ENCODE measurements at places on chromosomes 4 and X.

DNA sequence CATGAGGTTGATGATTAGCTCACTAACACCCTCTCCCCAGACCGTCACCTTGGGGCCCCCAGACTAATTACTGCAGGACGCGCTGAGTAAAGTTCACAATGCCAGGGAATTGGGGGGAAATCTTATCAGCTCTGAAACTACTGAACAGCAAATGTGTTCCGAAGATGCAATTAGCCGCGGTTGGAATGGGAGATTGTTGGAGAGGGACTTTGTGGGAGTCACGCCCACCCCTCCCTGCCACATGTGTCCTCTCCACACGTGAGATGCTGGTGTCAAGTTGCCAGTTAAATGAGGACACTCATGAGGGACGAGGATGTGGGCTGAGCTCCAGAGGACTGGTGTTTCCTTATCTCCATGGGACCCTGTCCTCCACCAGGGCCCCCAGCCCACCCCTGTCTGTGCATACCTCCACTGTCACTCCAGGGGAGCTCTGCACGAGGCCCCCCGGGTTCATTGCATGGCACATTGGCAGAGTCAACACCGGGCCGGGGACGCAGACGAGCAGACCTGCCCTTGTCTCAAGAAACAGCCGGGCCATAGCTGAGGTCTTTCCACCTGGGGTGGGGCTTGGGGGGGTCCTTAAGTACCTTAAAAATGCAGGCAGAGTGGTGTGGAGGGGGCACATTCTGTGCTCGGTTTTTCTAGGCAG lies 175.4 kb upstream of the PSAPL1 start:
- no peak for DNase-seq

DNA sequence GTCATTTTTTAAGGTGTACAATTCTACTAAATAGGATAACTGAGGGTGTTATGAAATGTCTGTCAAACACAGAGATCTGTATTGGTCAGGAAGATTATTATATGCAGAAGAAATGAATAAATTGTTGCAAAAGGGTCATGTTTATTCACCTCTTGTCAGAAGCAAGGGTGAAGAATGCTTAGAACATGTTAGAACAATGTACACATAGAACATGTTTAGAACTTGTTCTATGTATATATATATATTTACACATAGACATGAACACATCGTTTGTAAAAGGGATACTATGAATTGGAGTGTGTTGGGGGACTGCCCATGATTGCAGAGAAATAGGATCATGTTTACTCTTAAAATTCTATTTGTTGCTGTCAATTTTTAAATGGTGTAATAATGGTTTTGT lies 28.0 kb upstream of the TMEM150C start:
- no peak for DNase-seq

DNA sequence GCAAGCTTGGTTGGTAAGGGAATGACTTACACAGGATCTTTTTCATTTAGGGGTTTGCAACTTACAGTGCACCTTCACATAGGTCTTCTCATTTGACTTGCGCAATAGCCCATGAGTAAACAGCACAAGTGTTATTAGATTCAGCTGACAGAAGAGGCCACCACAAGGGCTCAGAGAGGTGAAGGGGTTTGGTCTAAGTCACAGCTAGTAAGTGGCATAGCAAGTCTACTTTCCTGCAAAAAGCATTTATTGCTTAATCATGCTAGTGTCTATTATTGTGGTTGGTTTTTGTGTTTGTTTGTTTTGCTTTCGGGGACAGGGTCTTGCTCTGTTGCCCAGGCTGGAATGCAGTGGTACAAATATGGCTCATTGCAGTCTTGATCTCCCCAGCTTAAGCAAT lies 83.3 kb downstream of the SPRY1 start:
- DNase-seq, result no peak

GRCh38 chrX:154506483-154507332 lies 9.3 kb downstream of the FAM3A start:
- no peak for DNase-seq

- DNase-seq, result peak; percentile 59
Measured at GRCh38 chr4:155592179-155592937, 74.3 kb upstream of the GUCY1A1 start.

DNA sequence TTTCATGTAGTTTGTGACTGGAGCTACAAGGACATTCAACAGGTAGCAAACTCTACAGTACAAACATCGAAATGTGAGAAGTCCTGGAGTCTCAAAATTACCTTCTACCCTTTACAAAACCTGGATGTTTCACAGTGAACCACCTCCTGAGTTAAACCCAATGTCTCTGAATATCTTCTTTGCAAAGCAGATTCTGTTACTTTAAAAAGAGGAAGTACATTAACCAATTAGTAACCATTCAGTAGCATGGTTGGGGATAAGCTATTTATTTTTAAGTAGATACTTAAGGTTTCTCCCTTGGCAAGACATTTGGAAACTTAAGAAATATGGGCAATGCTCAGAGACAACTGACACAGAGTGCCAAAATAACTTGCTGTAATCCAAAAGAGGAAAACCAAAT lies 371.9 kb upstream of the NWD2 start:
- DNase-seq, result no peak

DNA sequence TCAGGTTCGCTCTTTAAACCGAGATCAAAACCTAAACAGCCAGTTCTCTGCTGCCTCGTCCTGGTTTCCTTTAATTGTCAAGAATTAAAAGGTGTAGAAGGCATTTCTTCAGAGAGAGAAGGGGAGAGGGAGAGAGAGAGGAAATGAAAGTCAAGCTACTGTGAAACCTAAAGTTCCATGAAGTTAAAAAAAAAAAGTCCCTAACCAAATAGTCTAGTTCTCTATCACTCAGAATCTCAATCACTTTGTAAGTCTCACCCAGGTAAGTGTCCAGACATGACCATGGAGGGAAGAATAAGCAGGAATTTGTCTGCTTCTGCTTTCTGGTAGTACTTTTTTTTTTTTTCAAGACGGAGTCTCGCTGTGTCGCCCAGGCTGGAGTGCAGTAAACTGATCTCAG lies 18.8 kb upstream of the SMIM14 start:
- no peak for DNase-seq
